Smooth muscle cell of the brain vasculature (primary cell): ENCODE measurements at places on chromosomes 12 and 14.

- no peak for DNase-seq
Observed at GRCh38 chr12:57135527-57136326, 7.4 kb downstream of the LRP1 start.

GRCh38 chr12:92829686-92830282 is 99.3 kb downstream of the EEA1 start:
- no peak for DNase-seq

DNA sequence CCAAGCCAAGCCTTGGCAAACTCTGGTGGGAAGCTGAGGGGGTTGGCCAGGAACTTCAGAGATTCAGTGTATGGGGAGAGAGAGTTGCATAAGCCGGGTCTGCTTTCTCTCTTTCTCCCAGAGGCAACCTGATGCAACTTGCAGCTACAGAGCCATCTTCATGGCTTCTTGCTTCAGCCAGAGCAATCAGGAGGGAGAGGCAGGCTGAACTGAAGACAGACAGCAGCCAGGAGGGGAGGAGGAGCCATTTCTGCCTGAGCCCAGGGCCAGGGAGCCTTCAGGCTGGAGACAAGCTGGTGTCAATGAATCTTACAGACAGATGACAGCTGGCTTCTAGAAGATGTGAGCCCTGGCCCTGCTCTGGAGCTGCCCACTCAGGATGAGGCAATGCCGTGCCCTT is 18.7 kb downstream of the NPC2 start:
- no peak for DNase-seq

DNA sequence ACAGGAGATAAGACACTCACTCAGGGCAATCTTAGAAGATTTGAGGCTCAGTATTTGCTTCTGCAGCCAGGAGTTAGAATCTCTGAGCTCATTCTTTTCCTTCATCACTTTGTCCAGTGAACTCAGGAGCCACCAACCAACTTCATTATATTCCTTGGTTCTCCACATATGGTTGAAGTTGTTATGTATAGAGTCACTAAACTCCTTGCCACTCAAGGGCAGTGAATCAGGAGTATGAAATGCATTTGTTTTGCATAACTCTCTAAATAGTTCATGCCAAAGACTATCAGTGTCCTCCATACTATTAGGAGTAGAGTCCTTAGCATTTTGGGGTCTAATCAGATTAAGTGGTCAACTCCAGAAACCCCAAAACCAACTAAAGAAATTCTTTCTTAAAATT is 150.6 kb downstream of the CCDC59 start:
- DNase-seq = no peak

DNA sequence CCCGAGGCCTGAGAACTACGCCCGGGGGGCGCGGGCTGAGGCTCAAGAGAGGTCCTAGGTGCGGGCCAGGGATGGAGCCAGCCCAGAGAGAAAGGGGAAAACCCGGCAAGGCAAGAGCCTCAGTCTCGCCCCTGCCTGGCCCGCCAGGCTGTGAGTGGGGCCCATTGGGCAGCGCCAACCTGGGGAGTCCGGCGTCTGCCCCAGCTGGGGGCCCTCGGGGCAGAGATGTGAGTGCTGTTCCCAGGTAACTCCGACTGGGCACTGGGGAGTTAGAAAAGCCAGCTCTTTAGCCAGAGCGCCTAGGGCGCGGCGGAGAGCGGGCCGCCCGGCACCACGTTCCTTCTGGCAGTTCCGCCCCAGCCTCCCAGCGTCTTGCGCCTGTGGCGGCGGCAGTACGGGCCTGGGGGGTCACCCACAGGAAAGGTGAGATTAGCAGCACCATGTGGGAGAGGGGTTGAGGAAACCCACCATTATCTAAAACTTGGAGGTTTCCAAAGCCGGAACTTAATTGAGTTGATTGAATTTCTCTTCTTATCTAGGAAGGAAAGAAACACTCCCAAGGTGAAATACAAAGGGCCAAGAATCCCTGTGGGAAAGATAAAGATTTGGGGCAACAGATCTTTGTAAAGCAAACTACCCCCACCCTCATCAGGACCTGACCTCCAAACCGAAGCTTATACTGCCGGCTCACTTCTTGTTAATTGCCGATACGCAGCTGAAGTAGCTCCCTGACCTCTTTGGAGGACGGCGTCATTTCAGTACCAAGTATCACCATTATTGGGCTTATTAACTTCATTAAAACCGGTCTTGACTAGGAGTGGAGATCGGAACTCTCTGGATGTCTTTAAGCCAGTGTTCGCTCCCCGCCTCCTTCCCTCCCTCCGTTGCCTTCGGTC is 11.6 kb downstream of the OTX2 start:
- DNase-seq = no peak

- DNase-seq = no peak
Observed at GRCh38 chr14:68987653-68988036, 8.5 kb upstream of the ACTN1 start.

DNA sequence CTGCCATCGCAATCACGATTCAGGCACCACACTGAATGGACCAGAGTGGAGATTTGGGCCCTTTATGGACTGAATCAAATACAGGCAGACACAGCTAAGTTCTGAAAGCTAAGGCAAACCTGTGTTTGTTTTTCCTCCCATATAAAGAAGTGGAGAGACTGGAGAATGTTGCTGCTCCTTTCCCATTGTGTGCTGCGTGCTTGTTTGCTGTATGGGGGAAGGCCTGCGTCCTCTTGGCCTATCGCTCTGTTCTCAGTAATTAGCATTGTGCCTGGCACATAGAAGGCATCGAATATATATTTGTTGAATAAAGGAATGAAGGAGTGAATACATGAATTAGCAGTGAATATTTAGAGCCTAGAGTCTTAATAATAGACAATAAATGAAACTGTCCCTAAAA is 12.4 kb downstream of the ST8SIA1 start:
- no peak for DNase-seq

- no peak for DNase-seq
Observed at GRCh38 chr12:27498761-27499160, 25.2 kb upstream of the PPFIBP1 start.

DNA sequence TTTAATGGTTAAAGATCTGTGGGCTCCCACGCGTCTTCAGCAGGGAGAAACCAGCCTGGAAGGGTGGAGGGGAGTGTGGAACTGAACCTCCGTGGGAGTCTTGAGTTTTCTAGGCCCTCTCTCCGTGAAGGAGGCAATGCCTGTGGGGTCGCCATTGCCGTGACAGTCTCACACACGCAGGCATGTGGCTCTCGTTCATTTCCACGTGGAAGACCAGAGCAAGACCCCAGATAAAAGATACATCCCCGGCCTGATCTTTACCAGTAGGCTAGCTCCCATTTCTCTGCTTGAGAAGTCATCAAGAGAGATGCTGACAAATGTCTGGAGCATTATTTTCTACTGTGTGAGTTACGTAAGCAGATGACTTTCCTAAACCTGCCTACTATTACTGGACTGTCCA is 491.7 kb upstream of the LMO3 start:
- DNase-seq = no peak
